ENCODE measurements at places on chromosomes 7 and 10.
A peak's percentile ranks its signal among the peaks of the same experiment; 100 is the strongest.

GRCh38 chr7:114875186-114875585 is 46.7 kb upstream of the MDFIC start:
- no peak for DNase-seq

DNA sequence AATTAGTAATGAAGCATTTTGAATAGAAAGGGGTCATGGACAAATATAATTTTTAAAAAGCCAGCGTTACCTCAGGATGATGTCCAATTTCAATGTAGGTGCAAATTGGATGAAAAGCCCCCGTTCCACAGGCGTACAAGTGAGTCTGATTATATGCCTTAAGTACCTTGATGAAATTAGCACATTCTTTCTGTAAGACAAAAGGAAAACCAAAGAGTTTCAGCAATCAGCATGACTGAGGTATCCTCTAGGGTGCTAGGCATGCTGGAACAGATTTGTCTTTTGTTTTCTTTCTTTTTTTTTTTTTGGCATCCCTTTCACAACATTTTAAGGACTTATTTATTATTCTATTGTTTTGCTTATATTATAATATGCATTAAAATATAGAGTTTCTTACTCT is 84.2 kb downstream of the SEMA3A start:
- DNase-seq = no peak

- no peak for DNase-seq
These were observed 19.1 kb downstream of the SLC16A12 start for GRCh38 chr10:89516149-89516832.

GRCh38 chr10:4334015-4334414 is 492.0 kb upstream of the AKR1E2 start:
- no peak for DNase-seq

GRCh38 chr7:135143885-135144668 is 3.8 kb upstream of the TMEM140 start:
- no peak for DNase-seq

DNA sequence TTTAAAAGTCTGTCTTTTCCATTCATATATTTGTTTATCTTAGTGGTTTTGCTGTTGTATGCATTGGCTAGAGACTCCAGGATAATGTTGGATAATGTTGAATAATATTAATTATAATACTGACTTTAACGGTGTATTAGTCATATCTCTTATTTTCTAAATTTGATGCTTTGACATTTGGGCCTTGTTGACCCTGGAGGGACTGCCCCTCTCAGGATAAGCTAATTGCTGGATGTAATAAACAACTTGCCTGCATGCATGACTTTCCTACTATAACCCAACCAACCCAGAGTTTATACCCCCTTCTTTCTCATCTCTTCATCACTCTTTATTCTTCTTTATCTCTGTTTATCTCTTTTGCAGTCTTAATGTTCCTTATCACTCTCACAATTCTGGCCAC is 90.9 kb upstream of the ABI1 start:
- DNase-seq = no peak

DNA sequence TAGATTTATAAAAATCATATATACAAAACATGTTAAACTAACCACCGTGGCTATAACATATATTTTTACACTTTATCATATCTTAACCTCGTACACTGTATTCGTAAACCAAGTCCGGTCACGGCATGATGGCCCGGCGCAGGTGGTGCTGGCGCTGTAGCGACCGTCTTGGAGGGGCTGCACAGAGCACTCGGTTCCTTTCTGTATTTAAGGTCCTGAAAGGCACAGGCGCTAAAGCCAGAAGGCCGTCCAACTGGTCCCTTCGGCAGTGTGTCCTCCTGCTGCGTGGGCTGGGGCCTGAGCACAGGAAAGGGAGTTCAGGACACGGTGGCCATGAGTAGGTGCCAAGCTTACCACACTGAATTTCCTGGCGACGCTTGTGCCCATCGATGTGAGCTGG is 33.8 kb downstream of the AMZ1 start:
- DNase-seq = no peak

- DNase-seq = no peak
These were observed 502 bp downstream of the ZNF3 start for GRCh38 chr7:100080907-100081534.

DNA sequence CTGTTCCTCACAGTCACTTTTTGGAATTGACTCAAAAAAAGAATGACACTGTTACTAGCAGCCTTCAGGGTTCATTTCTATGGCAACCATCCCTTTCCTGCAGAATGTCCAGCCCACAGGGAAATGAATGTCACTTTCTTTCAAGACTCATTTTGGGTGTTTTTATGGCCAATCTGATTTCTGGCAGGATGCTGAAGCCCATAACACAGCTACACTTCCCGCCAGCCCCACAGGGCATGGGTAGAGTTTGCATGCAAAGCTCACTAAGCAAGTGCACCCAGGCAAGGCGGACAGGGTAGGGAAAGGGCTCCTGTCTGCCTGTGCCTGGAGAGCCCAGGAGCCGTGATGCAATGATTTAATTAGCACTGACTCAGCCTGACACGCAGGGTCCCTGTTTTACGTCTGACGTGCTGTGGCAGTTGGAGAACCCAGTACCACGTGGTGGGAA is 26.1 kb upstream of the GPAM start:
- DNase-seq = no peak

DNA sequence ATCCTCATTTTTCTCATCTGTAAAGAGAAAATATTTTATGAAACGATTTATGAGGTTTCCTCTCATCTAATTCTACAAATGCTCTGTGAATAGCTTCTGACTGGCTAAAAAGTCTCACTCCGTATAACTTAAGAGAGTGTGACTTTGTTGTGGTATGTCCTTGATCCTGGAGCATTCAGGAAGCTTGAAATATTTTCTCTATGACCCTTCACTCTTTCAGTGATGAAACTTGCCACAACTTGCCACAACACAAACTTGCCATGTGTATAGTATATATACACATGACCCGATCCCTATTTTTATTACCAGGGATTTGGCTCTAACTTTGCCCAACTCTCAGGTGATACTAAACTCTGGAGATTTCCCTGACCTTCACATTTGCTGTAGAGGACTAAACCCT is 74.1 kb downstream of the TES start:
- DNase-seq = no peak

GRCh38 chr10:33897291-33897752 is 562.9 kb upstream of the NRP1 start:
- DNase-seq = no peak

- DNase-seq = peak; percentile 11
These were observed 42.6 kb upstream of the NRP1 start for GRCh38 chr10:33376976-33377657.

DNA sequence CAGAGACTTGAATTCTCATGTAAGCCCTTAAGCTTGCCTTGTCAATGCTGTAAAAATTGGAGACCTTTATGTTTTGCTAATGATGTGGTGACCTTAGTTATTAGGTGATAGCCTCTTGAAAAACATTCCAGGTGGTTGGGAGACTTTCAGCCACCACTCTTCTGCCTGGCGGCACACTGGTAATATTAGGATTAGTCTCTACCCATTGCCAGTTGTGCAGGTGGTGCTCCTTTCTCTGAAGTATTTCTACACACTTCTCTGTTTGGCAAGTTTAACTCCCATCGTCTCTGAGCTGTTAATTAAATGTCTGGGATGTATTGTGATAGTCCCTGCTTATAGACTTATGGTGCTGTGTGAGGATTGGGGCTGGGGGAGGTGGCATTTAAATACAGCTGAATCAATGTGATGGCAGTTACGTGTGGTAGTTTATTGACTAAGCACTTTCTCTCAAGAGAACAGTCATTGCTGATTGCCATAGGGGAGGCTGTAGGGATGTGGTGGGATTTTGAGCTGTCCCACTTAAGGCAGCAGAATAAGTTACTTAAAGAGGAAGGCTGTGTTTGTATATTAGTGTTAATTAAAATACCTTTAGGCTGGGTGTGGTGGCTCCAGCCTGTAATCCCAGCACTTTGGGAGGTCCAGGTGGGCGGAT is 61.7 kb downstream of the DAGLB start:
- DNase-seq = no peak

- no peak for DNase-seq
These were observed 24.8 kb upstream of the ZNF800 start for GRCh38 chr7:127417346-127417745.

GRCh38 chr7:129769866-129770808 is 158.6 kb downstream of the NRF1 start:
- no peak for DNase-seq

- peak; percentile 82 for DNase-seq
These were observed 744 bp downstream of the PPRC1 start for GRCh38 chr10:102133373-102134195.

- DNase-seq = no peak
These were observed 53.4 kb downstream of the MLLT10 start for GRCh38 chr10:21587391-21587790.

All from activated CD4-positive, alpha-beta T cell treated with anti-CD3 and anti-CD28 coated beads for 48 hours (primary cell).